ENCODE measurements at places on chromosomes 13 and 19. TPM values are rescaled to one million over a fixed set of nuclear protein-coding genes. Genes with fewer than 3 reads are reported as not detected.

The CLEC11A gene
- total RNA-seq: 0.41 TPM

The ANGPTL4 gene
- total RNA-seq: 1.7 TPM

DNA sequence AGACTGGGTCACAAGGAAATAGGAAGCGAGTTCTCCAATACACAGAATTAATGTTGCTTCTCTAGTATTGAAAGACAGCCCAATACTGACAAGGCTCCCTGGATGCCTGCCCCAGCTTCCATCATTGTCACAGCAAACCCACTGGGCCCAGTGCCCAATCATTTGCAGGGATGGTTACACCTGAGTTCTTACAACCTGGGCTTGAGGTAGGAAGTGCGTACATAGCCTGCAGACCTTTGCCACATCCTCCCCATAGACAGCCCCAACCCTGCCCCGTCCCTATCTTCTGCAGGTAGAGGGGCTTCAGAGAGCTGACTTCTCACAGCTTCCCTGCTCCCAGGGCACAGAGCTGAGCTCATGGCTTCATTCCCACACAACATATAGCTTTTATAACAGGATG is 108.1 kb upstream of the UBL3 start:
- DNase-seq: no peak

DNA sequence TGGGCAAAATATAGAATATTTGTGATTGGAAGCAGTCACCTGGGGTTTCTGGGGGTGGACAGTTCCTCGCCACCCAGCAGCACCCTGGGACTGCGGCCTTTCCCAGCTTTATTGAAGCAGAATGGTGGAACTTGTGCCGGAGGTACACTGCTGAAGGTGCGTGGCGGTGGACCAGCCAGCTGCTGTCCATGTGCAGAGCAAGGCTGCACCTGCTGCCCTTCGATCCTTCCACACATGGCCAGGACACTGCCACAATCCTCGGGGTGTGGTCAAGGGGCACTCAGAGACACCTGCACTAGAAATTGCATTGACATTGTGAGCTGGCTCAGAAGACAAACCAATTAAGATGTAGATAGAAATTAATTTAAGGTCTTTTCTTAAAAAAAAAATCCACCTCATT is 11.4 kb upstream of the GPI start:
- DNase-seq: no peak

DNA sequence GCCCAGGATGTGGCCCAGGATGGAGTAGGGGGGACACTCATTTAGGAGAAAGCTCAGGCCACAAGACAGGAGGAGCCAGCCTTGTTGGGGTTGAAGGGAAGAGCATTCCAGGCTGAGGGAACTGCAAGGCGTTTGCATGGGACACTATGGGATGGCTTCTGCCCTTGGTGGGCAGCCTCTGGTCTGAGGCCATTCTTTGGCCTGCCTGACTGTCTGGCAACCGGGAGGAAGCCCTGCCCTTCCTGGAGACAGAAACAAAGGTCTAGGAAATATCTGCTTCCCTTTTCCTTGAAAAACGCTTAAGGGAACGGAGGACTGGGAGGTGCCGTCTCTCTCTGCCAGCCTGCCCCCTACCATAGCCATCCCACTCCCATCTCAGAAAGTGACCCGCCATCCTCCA is 2.8 kb upstream of the ICAM1 start:
- no peak for DNase-seq

GRCh38 chr13:31675440-31675953 is 63.8 kb upstream of the RXFP2 start:
- DNase-seq: no peak

The SELENOV gene
- total RNA-seq: not detected

DNA sequence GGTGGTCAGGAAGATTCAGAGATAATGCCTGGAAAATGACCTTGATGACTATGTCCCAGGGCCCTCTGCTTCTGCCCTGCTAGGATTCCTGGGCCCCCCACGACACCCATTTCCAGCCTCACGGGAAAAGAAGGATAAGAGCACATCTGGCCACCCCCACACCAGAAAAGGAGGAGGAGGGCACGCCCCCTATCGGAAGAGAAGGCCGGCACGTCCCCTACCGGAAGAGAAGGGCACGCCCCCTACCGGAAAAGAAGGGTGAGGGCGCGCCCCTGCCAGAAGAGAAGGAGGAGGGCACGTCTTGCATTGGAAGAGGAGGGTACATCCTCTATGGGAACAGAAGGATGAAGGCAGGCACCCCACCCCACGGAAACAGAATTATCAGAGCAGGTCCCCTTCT is 84.3 kb downstream of the IER2 start:
- peak; percentile 77 for DNase-seq

The ZNF585A gene
- total RNA-seq: 11.9 TPM

DNA sequence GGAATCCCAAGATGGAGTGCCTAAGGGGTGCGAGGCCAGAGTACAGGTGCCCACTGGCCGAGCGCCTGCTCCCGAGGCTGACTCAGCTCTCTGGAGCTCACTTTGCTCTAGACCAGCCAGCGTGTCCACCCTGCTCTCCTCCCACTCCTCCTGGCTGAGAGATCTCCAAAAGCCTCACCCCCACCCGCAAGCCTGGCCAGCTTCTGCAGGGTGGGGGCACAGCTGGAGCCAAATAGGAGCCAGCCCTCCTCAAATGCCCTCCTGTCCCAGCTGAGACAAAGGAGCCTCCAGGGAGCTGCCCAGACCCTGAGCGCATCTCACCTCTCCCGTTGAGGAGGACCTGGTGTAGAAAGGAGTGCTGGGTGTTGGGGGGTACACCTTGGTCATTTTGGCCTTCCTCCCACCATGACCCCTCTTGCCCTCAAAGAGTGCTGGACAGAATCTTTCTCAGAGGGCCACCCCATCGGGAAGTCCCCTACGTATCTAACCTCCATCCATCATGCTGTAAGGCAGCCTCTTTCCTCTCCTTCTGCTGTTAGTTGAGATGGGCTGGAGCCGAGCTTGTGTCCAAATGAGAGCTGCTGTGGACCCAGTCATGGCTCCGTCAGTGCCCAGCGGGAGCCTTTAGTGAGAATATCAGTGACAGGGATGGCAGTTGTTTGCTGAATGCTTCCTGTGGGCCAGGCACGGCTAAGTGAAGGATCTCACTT is 123.9 kb upstream of the VSTM2B start:
- DNase-seq: no peak

DNA sequence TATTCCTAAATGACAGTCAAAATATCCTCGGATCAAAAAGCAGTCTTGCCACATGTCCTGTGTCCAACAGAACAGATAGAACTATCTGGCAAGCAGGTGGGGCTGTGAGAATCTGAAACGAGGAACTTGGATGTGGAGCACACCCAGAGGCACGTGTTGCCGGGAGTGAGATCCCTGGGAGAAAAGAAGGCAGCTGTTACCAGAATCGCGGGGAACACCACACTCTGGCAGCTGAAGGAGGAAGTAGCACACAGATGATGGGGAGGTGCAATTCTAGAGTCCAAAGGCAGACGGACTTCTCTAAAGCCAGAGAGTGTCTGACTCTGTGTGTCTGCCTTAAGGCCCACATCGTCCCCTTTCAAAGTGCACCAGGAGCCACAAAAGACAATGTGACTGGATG is 22.3 kb downstream of the SLC7A1 start:
- no peak for DNase-seq

DNA sequence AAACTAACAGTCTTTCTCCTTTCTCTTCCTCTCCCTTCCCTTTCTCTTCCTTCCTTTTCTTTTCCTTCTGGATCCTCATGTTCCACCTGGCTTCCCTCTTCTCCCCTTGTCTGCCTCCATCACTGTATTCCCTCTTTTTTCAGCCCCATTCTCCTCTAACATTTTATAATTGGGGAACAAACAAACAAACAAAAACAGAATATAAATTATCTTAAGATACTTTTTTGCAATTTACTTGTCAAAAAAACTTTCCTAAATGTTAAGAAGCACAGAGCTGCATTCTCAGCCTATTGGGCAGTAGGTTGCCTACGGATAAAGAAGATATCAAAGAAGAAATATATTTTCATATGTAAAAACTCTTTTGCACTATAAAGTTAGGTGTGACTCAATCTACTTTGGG is 1382.2 kb upstream of the MIR17HG start:
- DNase-seq: no peak

The WDR87 gene
- not detected for total RNA-seq

The KRTDAP gene
- total RNA-seq: not detected

The C1QTNF9 gene
- not detected for total RNA-seq

DNA sequence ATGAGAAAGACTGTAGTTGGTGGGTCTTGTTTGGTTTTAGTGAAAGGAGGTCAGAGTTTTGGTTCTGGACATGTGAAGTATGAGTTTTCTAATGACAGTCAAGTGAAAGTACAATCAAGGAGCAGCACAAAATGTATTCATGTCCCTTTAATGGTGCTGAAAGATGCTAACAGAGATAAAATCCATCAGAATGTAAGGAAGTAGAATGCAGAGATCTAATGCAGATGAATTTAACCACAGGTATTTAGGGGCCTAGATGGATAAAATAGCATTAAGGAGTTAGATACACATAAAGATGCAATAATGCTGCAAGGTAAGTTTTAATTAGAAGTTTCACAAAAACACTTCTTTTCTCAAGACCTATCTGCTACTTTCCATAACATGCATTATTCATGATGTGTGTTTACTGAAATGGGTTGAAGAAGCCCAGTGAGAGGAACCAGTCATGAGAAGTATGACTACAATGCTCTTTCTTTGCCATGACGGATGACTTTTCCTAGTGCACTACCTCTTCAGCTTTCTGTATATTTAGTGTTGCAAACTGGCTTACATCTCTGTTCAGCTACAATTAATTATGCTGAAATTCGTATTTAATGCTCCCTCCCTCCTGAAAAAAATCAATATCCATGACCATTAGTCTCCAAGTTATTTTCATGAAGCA is 222.9 kb upstream of the HTR2A start:
- DNase-seq: no peak

GRCh38 chr19:30739394-30739793 is 367.2 kb downstream of the ZNF536 start:
- no peak for DNase-seq

Data from activated CD4-positive, alpha-beta memory T cell treated with anti-CD3 and anti-CD28 coated beads for 36 hours (primary cell).